ENCODE measurements at places on chromosomes 2 and 18. TPM values are rescaled to one million over a fixed set of nuclear protein-coding genes. Genes with fewer than 3 reads are reported as not detected.

The SMCHD1 gene
- total RNA-seq = 44.6 TPM

The UGT1A9 gene
- not detected for total RNA-seq

The TCF23 gene
- not detected for total RNA-seq

GRCh38 chr2:99512181-99512591, 22.4 kb upstream of the REV1 start:
- DNase-seq = no peak

GRCh38 chr2:68203587-68203986, 45.9 kb downstream of the PNO1 start:
- no peak for DNase-seq

The CD207 gene
- total RNA-seq = 2.2 TPM

The C2orf92 gene
- 31.7 TPM for total RNA-seq

DNA sequence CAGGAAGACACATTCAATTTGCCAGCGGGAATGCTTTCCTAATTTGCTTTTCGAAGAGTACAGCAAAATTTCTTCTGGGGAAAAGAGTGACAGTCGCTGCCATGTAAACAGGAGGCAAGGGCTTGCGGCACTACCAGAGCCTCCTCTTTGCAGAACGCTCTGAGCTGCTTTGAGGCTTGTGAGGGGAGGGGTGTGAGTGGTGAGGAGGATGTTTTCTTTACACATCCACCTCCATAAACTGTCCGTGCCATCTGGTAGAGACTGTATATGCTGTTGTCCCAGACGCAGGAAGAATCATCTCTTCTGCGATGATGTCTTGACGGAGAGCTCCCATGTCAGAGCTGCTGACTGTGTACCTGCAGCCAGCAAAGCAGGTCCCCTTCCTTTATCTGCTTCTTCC, 138.0 kb downstream of the SOCS6 start:
- DNase-seq = no peak

DNA sequence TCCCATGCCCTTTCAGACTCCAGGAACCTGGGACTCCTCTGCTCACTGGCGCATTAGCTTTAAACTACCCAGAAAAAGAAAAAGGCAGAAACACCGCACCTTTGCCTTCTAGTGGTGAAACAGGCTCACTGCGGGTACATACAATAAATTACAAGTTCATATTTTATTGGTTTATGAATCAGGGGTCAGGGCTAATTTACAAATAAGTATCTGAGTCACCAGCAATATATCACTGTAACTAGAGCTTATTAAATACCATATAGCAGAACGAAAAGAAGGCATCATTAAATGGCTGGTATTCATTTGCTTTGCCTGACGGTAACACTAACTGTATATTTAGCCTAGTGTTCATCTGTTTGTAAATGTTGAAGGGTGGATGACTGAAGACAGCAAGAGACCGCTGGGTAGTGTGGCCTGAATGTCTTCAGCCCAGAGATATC, 26.9 kb upstream of the DTNB start:
- DNase-seq = no peak

The MSH2 gene
- total RNA-seq = 9.4 TPM

DNA sequence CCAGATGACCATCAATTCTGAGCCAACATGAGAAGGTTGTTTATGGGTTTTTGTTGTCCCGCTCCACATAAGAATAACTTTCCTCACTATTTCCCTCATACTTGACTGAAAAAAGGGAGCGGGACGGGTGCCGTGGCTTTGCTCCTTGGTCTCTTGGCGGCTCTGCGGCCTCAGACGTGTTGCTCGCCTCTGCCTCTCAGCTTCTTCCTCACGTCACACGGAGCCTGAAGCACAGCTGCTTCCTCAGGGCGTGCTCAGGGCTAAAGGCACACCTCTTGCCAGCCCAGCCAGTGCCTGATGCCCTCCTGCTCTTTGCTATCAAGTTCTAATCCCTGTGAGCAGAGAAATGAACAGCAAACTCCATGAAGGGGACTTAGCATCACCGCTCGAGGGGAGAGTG, 17.9 kb upstream of the ID2 start:
- no peak for DNase-seq

Measured in upper lobe of left lung (tissue), 6 donors.